Progenitor cell of endocrine pancreas (in vitro differentiated cells): ENCODE measurements at places on chromosomes 1 and 21. TPM values are rescaled to one million over a fixed set of nuclear protein-coding genes. Genes with fewer than 3 reads are reported as not detected.

TSSK3 gene
- total RNA-seq = 3.1 and 3.9 TPM in 2 replicates

ATF6 gene
- total RNA-seq = 20.4 and 21.0 TPM in 2 replicates

- no peak overlapping the region for H3K4me3 ChIP-seq
- no peak for DNase-seq
- H3K27me3 ChIP-seq = peaks cover 4% of the 10 kb centered on the region
- H3K36me3 ChIP-seq = no peaks in the 10 kb centered on the region
- no peak overlapping the region for H3K27ac ChIP-seq
- H3K4me1 ChIP-seq = no peaks in the 10 kb centered on the region
These were observed 93.3 kb upstream of the COG2 start for GRCh38 chr1:230548997-230549396.

DNA sequence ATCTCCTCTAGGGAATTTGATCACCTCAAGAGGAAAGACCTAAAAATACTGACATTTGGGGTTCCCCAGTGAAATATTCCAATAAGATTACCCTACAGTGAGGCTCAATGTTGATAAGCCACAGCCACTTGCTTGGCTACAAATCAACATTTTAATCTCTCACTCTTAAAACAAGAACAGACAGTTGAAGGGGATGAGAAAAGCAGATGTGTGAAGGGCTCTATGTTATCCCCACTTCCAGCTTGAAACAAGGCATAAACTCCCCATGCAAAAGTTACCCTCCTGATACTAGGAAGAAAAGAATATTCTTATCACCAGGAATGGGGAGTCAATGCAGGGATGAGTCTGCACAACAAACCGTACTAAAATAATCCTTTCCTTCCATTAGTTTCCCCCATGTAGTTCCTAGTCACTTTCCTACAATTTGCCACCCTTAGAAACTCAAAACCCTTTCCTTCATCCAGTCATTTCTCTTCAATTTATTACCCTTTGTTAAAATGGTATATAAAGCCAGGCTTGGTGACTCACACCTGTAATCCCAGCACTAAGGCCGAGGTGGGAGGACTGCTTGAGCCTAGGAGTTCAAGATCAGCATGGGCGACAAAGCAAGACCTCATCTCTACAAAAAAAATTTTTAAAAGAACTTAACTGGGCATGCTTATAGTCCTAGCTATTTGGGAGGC, 29.5 kb downstream of the LPGAT1 start:
- peaks cover 8% of the 10 kb centered on the region for H3K4me1 ChIP-seq
- H3K27me3 ChIP-seq = no peaks in the 10 kb centered on the region
- DNase-seq = no peak
- H3K36me3 ChIP-seq = peaks cover 40% of the 10 kb centered on the region
- H3K4me3 ChIP-seq = no peak overlapping the region
